ENCODE measurements at places on chromosomes 11 and 22.
A peak's percentile ranks its signal among the peaks of the same experiment; 100 is the strongest.

DNA sequence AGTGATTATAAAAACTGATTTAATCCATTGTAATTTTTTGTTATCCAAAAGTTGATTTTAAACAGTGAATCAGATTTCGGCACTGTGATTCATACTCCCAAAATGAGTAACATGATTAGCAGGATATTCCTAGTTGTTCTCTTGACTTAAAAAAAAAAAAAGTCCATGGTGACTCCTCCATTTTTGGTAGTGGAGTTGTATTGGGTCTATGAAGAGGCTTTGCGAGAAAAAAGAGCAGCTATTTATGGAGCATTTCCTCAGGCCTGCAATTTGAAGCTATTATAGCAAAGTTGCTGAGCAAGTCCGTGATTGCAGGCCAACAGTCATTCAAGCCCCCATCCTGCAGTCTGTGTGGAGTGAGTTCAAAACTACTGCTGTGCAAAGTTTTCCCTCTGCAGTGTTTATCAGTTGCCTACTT is 28.8 kb downstream of the YAP1 start:
- no peak for DNase-seq

DNA sequence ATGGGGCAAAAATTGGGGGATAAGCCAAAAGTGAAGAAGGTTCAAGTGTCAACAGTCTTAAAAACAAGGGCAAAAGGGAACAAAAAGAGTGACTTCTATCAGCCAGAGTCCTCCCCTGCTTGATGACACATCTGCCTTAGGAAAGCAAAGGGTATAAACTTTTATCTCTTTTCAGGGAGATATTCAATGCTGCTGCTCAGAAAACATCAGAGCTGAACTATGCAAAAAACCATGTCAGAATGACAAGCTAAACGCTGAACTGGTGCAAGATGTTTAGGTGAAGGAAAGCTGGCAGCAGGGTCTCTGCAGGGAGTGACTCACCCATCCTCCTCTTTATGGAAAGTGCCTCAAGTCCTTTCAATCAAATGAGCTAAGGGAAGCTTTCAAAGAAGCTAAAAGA is 24.7 kb downstream of the ALG9 start:
- DNase-seq: no peak

DNA sequence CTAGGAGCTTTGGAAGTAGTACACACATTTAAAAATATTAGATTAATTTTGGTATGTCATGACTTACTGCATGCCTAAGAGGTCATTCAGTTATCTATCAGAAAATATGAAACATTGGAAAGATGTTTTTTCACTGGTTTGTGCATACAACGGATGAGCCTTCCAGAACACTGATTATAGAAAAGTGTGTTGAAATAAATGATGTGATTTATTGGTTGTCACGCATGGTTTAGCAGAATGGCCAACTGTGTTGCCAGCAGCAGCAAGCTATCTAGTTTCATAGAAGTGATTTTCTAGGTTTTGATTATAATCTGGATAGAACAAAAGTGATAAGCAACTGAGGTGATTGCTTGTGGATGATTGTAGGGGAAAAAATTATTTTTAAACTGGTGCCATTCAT is 53.6 kb downstream of the DDX10 start:
- no peak for DNase-seq

- DNase-seq: no peak
Measured at GRCh38 chr11:60910711-60911380, 3.1 kb upstream of the TMEM109 start.

GRCh38 chr11:65489706-65490320 is 9.0 kb upstream of the MALAT1 start:
- DNase-seq: no peak

DNA sequence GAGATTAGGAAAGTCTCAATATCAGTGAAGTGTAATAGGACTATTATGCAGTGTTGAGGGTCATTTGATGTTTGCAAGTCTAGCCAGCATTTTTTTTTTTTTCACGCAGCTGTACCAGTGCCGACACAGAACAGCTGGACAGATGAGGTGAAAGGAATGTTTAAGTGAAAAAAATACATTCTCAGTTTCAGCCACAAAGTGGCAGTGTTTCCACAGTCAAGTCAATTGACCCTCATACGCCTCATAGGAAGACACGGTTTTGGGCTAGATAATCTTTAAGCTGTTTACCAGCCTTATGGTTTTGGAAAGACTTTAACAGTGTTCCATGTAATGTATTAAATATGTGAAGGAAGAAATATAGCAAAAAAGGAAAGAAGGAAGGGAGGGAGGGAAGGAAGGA is 349.9 kb upstream of the ANO3 start:
- no peak for DNase-seq

GRCh38 chr11:119509969-119510401 is 87.0 kb upstream of the THY1 start:
- peak; percentile 33 for DNase-seq

DNA sequence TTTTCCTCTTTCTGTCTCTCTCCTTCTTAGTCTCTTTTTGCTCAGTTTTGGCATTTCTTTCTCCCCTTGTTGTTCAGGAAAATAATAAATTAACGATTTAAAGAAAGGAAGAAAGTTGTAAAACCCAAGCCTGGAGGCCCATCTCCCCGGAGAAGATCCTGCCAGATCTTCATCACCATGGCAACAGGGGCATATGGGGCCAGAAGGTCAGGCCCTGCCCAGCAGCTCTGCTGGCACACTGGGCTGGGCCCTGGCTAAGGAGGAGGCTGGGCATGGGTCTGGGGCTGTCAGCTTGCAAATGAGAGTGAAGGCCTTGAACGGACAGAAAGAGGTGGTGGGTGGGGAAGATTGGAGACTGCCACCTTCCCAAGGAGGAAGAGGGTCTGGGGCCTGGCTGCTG is 2.8 kb downstream of the LRRC10B start:
- no peak for DNase-seq

Measured in anterior cingulate cortex (tissue), 58 donors.